Omental fat pad (tissue), 4 donors: ENCODE measurements at places on chromosomes 12 and 14. TPM values are rescaled to one million over a fixed set of nuclear protein-coding genes. Genes with fewer than 3 reads are reported as not detected.

GRCh38 chr12:131280426-131280825 is 326.7 kb downstream of the ADGRD1 start:
- no peak for DNase-seq

DNA sequence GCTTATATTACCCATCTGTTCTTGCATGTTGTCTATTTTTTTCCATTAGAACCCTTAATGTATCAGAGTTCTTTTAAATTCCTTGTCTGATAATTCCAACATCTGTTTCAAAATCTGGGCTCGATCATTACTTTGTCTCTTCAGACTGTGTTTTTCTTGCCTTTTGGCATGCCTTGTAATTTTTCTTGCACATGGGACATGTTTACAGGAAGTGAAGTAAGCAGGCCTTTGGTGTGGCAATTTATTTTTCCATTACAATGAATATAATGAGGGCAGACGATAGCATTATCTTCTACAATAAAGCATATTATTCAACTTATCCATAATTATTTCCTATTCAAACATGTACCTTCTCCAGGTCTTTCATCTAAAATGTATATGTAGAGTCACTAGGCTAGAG is 48.3 kb downstream of the STXBP6 start:
- no peak for DNase-seq

DNA sequence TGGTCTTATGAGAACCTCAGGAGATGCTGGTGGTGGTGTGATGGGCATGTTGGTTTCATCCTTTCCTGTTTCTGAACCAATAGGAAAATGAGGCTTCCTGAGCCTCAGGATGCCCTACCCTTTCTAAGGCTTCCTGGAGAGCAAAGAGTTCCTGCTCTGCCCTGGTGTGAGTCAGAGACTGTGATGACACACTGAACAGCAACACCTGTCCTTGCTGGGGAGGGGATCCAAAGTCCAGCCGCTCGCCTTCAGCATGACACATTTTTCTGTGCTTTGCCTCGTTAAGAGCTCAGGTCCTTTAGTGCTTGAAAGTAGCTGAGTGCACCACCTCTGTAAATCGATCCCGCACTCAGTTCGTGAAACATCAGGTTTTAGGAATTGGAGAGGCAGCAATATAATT is 116.0 kb downstream of the CACNA1C start:
- no peak for DNase-seq

Gene BBOF1
- 5.5 TPM for total RNA-seq

DNA sequence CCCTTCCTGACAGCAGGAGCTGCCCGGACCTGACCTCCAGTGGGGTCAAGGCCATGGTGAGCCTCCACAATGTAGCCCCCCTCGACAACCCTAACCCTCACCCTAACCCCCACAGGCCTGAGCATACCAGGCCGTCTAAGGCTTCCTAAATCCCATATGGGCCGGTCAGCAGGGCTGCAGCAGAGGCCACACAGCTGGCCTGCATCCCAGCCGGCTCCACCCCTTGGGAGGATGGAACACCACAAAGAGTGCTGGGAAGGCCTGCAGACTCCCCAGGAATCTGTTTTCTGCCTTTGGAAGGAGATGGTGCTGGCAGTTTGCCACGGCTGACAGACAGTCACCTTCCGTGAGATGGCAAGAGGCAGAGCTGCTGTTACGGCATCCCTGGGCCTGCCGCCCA is 2.8 kb downstream of the TMEM179 start:
- DNase-seq = no peak

DNA sequence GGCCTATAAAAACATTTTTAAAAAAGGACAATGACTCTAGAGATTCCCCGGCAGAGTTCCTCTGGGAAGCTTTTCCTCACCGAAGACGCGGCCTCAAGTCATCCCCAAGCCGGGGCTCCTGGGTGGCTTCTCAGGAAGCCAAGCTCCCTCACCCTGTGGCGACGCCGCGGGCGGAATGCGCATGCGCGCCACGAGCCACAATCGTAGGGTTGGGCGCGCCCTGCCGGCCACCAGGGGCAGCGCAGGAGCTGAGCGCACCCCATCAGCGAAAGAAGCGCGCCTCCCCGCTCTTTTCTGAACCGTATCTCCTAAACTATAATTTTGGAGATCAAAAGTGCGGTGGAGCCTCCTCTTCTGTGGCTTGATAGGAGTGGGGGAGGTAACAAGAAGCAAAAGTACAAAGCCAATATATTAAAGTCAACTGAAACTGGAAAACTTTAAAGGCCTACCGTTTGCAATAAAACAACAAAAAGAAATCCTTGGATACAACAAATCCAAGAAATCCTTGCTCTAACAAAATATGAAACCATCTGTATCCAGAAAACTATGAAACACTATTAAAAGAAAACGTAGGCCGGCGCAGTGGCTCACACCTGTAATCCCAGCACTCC is 17.4 kb upstream of the CHFR start:
- peak; percentile 69 for DNase-seq
